ENCODE measurements at places on chromosomes 4 and X.

- no peak for DNase-seq
These were observed 94.4 kb upstream of the CLCN4 start for GRCh38 chrX:10062352-10062751.

GRCh38 chrX:21529771-21530170 lies 128.4 kb downstream of the KLHL34 start:
- no peak for DNase-seq

- DNase-seq = no peak
These were observed 92.8 kb downstream of the NFKB1 start for GRCh38 chr4:102594000-102594399.

DNA sequence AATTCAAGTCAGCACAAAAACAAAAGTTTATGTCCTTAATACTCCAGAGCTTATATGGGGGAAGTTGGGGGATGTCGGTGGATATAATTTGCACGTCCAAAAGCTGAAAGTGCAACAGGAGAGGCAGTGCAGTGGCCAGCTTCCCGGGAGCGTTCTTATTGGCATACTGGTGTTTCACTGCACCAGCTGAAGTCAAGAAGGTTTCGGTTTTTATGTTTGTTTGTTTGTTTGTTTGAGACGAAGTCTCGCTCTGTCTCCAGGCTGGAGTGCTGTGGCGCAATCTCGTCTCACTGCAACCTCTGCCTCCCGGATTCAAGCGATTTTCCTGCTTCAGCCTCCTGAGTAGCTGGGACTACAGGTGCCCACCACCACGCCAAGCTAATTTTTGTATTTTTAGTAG lies 28.6 kb upstream of the TLR3 start:
- DNase-seq = no peak

DNA sequence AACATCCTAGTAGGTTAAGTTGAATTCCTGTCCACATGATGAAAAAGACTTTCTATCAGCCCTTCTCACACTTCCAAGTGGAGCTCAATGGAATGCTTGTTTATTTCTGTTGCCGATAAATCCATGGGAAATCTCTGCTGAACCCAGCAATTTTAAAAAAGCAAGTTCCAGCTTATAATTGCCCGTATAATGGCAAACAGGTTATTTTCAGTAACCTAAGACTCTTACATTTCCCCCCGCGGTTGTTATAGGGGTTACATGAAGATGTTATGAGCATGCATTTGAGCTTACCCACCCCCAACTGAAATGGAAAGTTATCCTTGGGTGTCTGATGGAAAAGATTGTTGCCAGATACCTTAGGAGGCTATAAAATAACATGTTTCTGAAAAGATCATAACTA lies 136.2 kb downstream of the PALLD start:
- DNase-seq = no peak

DNA sequence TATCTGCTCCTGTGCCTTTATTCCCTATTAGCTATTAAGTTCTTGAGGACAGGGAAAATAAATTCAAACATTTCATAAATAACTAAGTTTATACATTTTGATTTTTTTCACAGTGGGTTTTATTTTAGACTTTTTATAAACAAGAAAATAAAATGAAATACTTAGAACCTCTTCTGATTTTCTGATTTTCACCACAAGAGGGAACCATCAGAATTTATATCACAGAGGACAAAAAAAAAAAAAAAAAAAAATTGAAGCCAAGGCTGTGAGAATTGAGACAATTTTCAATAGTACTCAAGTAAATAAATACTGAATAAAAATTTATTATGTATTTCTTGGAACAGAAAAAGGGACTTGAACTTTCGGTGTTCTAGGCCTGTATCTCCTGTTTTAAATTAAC lies 288.1 kb downstream of the SH3BGRL start:
- DNase-seq = peak; percentile 3

- DNase-seq = peak; percentile 75
These were observed 58.6 kb upstream of the ZC4H2 start for GRCh38 chrX:65034668-65035445.

DNA sequence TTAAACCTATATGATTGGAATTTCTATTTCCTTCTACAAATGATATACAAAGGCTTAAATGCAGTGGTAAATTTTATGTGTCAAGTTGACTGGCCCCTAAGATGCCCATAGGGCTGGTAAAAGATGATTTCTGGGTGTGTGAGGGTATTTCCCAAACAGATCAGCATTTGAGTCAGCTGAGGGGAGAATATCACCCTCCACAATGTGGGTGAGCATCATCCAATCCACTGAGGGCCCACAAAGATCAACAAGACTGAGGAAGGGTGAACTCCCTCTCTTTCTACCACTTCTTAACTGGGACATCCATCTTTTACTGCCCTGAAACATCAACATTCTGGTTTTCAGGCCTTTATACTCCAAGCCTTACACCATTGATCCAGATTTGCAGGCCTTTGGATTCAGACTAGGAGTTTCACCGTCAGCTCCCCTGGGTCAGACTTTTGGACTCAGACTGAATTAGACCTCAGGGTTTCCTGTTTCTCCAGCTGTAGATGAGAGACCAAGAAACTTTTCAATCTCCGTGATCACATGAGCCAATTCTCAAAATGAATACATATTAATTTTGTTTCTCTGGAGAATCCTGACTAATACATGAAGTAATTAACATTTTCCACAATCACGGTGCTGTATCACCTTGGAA lies 1020.7 kb upstream of the SLIT2 start:
- DNase-seq = no peak

DNA sequence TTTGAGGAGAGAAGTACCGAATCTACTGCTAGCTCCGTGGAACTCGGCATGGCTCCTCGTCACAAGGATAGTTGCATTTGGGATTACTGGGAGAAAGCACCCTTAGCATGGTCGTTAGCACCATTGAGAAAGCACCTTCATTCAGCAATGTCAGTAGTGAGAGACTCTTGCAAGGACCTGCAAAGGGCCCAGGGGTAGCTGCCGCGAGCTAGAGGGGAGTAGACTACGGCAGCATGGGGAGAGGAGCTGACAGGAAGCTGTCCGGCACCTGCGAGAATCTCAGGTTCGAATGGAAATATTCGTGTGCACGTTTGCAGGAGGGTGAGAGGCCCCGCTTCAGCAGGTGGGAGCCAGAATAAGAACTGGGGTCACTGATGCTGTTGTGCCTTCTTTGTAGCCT lies 20.2 kb downstream of the TLR10 start:
- no peak for DNase-seq

- no peak for DNase-seq
These were observed 100.4 kb downstream of the HS6ST2 start for GRCh38 chrX:132858018-132858417.

GRCh38 chrX:12441381-12442128 lies 303.3 kb downstream of the FRMPD4 start:
- DNase-seq = no peak

- DNase-seq = no peak
These were observed 111.1 kb downstream of the HMX1 start for GRCh38 chr4:8760561-8760960.

DNA sequence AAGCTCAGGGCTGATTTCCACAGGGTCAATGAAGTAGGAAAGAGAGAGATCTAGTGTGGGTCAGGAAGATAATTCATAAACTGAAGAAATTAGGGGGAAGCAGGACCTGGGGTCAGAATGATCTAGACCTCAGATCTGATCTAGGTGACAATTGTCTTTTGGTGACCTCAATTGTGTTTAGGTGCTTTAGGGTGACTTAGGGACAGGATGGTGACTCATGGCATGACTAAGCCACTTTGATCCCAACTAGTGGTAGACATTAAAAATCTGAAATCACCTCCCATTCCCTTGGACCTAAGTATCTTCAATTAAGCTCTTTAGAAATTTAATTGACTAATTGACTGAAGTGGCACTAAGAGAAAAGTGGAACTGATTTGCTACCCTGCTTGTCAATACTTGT lies 36.7 kb upstream of the GRXCR1 start:
- no peak for DNase-seq

- no peak for DNase-seq
These were observed 31.3 kb upstream of the CHM start for GRCh38 chrX:86078650-86079049.
